ENCODE measurements at places on chromosomes 6 and 20.

GRCh38 chr20:59706400-59706693, 102.0 kb downstream of the PHACTR3 start:
- DNase-seq: no peak

GRCh38 chr20:61387204-61387953, 135.3 kb downstream of the CDH4 start:
- no peak for DNase-seq

- DNase-seq: no peak
Observed at GRCh38 chr6:41713650-41714291, 21.6 kb downstream of the TFEB start.

GRCh38 chr6:36694616-36695015, 3.0 kb upstream of the RAB44 start:
- no peak for DNase-seq

- DNase-seq: no peak
Observed at GRCh38 chr20:19683188-19683587, 74.9 kb upstream of the RIN2 start.

GRCh38 chr6:140018588-140018987, 644.1 kb upstream of the CITED2 start:
- DNase-seq: no peak

DNA sequence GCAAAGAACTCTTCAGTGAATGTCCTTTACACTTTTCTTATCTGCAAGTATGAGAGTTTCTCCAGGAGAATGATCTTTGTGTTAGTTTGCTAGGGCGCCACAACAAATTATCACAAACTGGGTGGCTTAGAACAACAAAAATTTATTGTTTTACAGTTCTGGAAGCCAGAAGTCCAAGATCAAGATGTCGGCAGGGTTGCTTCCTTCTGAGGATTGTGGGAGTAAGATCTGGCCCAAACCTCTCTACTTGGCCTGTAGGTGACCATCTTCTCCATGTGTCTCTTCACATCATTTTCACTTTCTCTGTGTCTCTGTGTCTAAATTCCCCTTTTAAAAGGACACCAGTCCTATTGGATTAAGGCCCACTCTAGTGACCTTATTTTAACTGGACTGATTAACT, 103.0 kb downstream of the ADTRP start:
- DNase-seq: no peak

DNA sequence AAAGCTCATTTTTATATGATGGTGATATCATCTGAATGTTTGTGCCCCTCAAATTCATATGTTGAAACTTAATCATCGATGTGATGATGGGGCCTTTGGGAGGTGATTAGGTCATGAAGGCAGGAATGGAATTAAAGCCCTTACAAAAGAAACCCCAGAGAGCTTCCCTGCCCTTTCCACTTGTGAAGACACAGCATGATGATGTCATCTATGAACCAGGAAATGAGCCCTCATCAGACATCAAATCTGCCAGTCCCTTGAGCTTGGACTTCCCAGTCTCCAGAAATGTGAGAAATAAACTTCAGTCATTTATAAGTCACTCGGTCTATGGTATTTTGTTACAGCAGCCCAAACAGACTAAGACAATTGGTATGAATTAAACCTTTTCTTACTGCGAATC, 153.1 kb downstream of the MYB start:
- no peak for DNase-seq

GRCh38 chr6:155158030-155158843, 105.6 kb upstream of the CLDN20 start:
- no peak for DNase-seq

GRCh38 chr6:30130887-30131862, 4.8 kb upstream of the TRIM40 start:
- no peak for DNase-seq

GRCh38 chr6:90805619-90806155, 218.8 kb upstream of the MAP3K7 start:
- no peak for DNase-seq

DNA sequence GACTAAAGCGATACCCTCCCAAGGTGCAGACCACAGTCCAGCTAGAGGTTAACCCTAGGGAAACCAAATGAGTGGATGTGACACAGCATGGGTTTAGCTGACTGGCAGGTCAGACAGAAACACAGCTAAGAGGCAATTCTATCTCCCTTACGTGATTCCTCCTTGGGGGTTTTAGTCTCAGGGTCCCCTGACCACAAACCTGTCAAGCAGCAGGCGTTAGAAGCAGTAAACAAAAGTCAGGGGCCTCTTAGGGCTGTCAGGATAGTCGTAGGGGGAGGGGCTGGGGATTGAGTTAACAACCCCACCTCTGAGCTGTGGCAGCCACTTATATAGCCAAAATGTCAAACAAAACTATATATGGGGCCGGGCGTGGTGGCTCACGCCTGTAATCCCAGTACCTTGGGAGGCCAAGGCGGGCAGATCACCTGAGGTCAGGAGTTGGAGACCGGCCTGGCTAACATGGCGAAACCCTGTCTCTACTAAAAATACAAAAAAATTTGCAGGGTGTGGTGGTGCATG, 13.6 kb downstream of the KCNK5 start:
- DNase-seq: no peak

DNA sequence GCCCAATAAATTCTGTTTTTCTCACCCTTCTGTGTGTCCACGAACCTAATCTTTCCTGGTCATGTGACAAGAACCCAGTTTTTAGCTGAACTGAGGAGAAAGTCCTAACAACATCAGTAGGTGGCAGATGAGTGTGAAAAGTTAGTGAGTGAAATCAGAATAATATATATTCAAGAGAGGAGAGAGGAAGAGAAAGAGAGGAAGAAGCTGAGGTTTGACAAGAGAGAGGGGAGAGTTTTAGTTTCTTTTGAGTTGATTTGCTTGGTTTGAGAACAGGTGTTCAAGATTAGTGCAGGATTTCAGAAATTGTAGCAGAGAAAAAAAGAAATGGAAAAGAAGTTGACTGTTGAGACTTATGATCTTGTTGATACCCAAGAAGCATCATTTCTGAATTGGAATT, 930.5 kb upstream of the FLRT3 start:
- no peak for DNase-seq
